ENCODE measurements at places on chromosomes 4 and X.

DNA sequence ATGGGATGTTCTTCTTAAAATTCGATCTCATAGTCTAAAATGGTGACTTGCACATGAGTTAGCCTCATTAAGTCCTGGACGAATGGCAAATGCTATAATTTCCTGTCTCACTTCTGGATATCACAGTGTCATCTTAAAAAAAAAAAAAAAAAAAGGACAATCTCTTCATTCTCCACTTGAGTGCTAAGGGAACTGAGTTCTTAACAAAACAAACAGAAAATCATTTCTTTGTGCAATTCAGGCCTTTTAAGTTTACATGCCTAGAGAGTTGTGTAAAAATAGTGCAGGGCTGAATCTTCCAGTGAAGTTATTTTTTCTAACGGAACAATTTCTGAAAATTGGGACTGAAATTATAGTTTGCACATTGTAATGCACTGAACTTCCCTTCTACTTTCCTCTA is 122.8 kb upstream of the FAT1 start:
- DNase-seq = no peak

DNA sequence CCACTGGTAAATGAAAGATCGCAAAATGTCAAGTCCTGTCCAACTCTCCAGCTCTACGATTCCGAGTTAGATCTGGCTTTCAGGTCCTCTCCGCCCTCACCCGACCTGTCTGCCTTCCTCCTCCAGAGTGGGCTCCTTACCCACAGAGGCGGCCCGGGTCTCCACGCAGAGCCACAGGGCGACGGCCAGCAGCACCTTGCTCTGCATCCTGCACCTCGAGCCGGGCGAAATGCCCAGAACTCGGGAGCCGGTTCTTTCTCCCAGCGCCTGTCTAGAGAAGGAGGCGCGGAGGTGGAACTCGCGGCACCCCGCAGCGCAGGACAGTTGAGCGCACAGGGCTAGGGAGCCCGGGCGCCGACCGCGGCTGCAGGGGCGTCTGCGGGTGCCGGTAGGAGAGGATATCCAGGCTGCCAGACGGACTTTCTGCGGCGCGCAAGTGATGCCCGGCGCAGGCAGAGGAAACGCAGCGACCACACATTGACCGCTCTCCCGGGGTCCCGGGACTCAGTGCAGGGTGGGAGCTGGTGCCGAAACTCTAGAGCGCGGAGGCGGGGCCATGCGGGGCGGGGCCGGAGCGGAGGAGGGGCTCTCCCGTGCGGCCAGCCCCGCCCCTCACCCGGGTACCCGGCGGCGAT is at the start of gene KDR:
KDR (minus strand) TSS at position 509 of the 635 bp plus-strand sequence; CDS start at position 207, 302 bp downstream.
- DNase-seq = no peak

GRCh38 chr4:125062115-125063050 is 252.4 kb upstream of the FAT4 start:
- DNase-seq = no peak

DNA sequence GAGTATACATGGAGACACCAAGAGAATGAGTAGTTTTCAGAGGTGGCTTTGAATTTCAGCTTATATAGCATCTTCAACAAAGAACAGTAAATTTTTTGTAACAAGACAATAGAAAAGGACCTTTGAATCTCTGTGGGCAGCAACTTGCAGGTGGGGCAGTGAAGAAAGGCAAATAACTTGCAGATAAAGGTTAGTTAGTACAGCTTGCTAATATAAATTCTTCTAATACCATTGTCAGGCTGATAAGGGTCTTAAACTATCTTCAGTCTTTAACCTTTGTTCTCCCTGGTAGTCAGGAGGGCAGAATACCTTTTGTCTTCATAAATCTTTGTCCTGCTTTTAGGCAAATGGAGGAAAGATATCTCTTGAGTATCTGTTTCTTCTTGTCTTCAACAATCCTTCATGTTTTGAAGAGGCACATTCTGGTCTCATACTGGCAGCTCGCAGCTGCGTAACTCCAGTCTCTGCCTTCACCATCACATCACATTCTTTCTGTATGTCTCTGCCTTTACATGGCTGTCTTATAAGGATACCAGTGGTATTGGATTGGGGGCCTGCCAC is 16.0 kb downstream of the ANXA3 start:
- DNase-seq = no peak

GRCh38 chr4:73776321-73776729 is 36.0 kb downstream of the CXCL8 start:
- peak; percentile 87 for DNase-seq

DNA sequence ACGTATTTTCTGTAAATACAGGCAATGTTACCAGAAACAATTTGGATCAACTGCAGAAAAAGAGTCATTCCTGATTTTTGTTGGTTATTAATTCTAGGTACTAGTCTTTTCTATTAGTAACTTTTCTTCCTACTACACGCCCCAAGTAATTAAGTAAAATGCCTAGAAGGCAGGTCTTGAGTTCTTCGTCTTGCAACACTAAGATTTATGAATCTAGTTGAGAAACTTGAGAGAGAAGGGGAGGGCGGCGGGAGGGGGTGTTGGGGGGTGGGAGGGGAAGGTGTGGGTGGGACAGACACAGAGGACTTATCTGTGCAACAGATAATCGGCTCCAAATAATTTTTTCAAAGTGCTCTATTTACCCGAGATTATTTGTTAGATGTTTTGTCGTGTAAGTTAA is 3.0 kb downstream of the RAP2C start:
- no peak for DNase-seq

- DNase-seq = no peak
These were observed 890 bp downstream of the DCAF16 start for GRCh38 chr4:17809667-17810066.

GRCh38 chr4:7687006-7687405 is 252.3 kb upstream of the PSAPL1 start:
- DNase-seq = no peak

Measured in SHP77 (cell line).